CD4-positive, alpha-beta T cell treated with Interleukin-4 for 1 hour (primary cell): ENCODE measurements at places on chromosomes 5 and 9.
A peak's percentile ranks its signal among the peaks of the same experiment; 100 is the strongest.

DNA sequence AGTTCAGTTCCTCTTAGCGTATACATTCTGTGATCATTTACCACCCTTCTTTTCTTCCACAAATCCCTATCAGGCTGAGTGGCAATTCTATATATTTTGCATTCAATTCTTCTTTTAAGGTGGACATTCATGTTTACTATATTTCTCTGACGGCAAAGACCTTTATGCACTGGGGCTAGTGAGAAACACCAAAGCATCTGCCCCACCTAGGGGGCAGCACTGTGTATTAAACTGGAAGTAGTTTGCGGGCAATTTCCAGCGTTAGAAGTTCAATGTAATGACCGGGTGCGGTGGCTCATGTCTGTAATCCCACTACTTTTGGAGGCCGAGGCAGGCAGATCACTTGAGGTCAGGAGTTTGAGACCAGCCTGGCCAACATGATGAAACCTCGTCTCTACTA is 27.9 kb upstream of the FBXL7 start:
- DNase-seq: no peak

DNA sequence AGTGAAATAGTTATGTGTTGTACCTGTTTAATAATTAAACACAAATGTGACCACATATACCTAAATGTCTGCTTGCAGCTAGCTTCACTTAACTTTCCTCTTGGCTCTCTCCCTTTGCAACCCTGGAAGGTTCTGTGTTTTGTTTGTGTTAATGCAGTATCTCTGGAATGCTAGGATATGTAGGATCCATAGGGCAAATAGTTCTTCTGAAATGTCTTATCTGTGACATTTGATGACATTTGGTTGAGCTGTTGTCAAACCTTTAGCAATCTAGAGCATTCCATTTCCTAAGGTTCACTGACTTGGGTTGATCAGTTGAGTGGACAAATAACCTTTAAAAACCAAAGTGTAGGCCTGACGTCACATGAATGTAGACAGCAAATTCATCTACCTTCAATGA is 21.8 kb downstream of the CTNNA1 start:
- no peak for DNase-seq

DNA sequence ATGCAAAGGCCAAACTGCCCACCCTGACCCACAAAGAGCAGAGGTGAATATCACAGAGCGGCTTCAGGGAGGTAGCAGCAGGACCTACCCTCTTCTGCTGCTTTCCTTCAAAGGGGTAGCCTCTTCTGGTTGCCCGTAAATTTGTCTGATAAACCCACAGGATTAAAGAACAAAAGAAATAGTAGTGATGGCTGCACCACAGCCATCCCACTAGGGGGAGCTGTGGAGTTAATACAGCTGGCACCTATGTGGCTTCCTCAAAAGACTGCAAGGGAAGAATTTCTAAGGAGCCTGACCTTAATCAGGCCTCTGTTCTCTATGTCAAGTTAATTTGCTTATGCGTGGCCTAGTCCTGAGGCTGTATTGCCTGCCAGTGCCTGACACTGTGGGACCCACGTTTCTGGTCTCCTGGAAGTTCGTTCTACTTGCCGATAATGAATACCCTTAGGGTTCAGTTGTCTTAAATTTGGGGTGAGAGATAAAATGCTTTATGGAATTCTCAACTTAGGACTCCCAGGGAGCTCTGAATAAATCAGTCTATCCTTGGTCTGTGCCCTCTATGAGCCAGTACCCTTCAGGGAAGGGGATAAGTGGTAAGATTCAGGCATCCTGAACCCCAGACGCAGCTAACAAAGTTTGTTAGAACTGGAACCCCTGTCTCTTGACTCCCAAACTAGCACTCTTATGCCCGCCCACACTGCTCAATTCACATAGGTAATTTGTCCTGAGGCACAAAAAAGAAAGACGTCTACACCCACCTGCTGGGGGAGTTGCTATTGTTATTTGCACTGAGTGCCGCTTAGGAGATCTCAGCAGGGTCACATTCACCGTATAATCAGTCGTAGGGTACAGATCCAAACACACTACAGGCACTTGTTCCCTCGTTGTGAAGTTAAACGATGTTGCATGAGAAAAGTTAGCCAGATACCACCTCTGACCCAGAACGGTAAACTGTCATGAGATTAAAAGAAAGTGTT is 77.1 kb downstream of the SUSD1 start:
- peak; percentile 76 for DNase-seq

GRCh38 chr9:1236061-1236460 is 185.9 kb downstream of the DMRT2 start:
- no peak for DNase-seq

GRCh38 chr5:143733665-143734455 is 78.1 kb upstream of the HMHB1 start:
- DNase-seq: no peak

- DNase-seq: no peak
Measured at GRCh38 chr5:92780057-92780456, 801.0 kb downstream of the NR2F1-AS1 start.

DNA sequence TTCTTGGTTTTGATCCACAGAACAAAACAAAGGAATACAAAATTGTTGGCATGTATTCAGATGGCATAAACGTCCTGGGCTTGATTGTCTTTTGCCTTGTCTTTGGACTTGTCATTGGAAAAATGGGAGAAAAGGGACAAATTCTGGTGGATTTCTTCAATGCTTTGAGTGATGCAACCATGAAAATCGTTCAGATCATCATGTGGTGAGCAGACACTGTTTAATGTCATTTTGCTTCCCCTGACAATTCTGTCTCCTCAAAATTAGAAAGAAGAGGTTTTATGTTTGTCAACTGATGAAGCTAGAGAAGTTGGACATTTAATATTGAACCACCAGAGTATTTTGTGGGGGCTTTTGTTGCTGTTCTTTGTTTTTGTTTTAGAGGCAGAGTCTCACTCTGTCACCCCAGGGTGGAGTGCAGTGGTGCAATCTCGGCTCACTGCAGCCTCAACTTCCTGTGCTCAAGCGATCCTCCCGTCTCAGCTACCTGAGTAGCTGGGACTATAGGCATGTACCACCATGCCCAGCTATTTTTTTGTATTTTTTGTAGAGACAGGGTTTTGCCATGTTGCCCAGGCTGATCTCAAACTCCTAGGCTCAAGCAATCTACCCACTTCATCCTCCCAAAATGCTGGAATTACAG is 82.0 kb downstream of the SLC1A1 start:
- no peak for DNase-seq

DNA sequence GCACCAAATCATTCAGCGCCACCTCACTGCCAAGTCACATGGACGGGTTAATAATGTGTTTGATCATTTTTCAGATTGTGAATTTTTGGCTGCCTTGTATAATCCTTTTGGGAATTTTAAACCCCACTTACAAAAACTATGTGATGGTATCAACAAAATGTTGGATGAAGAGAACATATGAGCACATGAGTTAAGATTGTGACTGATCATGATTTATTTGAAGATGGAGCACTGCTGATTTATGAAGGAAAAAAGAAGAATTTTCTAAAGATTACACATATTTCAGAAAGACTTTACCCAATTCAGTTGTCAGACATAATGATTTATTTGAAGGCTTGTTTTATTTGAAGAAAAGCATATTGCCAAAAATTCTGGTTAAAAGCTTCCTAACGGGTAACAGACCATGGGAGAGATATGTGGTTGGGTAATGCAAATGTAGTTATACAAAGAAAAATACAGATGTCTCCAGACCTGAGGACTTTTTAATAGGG is 37.4 kb downstream of the TNFAIP8 start:
- DNase-seq: no peak

DNA sequence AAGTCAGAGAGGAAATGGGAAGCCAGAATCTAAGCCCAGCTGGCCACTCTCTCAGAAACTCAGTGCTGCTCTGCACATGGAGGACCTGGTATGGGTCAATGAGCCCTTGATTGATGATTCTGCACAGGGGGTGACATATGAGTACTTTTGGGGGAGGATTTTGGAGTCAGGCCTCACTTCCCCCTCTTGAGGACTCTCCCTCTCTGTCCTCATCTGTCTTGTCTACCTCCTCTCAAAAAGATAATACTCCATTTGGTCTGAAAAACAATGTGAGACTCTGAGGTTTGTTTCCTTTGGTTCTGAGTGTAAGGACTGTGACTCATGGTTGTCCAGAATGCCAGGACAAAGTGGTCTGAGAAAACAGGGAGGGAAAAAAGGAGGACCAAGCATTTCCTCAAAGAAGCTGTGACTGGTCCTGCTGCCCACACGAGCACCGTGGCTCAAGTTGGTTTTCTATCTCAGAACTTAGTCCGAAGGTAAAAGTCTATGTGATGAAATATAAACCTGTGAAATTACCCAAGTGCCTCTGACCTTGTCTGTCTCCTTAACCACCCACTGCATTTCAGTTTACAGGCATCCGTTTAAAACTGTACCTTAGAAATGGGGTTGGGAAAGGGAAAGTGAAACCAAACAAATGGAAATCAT is 11.1 kb downstream of the TTC39B start:
- peak; percentile 78 for DNase-seq
